ENCODE measurements at places on chromosomes 2 and 18.

GRCh38 chr2:118683460-118683859, 164.0 kb downstream of the EN1 start:
- DNase-seq, result no peak

DNA sequence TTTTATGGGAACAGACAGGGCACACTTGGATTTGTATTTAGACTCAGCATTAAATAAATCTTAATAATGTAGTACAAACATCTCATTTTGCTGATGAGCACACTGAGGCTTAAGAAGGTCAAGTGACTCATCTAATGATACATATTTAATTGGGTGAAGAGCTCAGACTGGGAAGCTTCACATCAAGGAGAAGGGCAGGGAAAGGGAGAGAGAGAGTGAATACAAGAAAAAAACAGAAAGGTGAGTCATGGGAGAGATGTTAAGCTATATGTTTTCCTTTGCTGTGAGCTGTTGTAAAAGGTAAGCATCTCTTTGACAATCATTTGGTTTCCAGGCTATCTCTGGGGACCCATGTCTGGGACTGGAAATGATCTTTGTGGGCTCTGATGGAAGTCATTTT, 277.8 kb downstream of the SETBP1 start:
- no peak for DNase-seq

DNA sequence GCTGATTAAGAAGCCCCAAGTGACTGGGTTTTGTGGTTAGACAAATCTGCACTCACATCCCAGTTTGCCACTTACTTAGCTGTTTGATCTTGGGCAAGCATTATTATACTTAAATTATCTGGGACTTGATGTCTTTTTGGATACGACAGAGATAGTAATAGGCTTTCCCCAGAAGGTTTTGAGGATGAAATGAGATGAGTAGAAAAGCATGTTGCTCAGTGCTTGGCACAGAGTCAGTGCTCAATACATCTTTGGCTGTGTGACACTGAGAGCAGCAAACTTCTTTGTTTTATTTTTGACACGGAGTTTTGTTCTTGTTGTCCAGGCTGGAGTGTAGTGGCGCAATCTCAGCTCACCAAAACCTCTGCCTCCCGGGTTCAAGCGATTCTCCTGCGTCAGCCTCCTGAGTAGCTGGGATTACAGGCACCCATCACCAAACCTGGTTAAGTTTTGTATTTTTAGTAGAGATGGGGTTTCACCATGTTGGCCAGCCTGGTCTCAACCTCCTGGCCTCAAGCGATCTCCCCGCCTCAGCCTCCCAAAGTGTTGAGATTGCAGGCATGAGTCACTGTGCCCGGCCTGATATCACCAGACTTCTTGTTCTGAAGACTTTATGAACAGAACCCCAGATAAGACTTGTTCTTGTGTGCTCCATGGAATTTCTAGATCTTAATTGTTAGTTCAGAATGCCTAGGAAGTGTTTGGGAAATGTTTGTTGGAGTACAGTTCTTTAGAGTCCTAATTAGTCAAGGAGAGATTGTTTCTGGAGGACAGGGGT, 521.2 kb downstream of the SLC4A3 start:
- no peak for DNase-seq

GRCh38 chr2:229634601-229635370, 79.6 kb downstream of the DNER start:
- DNase-seq, result no peak

DNA sequence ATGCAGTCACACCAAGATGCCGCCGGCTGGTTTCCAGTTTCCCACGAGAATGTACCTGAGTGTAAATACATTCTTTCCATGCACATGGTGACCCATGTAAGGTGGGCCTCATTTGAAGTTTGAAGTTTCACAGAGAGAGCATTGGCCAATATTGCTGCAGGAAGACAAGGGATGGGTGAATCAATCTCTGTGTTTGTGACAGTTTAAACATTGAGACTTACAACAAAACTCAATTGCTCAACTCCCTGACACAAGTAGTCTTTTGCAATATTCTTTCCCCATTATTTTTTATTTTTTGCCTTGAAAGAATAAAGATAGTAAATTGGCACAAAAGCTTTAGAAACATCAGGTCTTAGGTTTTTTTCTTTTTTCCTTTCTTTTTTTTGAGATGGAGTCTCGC, 5.1 kb downstream of the SERPINB2 start:
- no peak for DNase-seq

- DNase-seq, result no peak
These were observed 157.3 kb downstream of the MSH2 start for GRCh38 chr2:47560107-47560819.

DNA sequence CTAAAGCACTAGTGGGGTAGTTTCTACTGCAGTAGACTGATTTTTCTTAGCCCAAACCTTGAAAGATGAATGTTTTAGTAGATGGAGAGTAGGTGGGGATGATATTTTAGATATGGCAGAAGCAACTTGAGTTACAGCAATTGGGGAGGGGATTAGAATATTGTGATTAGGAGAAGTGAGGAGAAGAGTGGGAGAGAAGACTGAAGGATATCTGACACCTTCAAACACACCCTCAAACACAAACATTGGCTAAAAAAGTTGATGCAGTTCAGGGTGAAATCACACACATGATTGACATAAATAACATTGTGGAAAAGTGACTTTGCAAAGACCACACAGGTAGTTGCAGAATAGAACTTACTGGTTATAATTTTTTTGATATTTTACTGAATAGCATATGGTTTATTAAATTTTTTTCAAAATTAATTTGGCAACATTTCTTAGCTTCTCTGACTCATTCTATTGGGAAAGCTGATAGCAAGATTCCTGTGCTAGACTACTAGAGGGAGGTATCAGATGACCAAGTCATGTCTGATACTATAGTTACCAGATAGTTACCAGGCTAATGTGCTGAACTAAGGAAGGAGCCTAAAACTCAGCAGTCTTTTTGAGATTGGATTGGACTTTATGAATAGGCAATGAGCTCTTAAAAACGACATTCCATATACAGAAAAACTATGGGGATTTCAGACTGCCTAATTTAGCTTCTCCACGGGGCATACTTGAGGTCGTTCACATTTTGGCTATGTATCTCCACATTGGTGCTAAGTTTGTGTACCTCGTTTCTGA, 73.0 kb downstream of the ACTR3 start:
- no peak for DNase-seq

DNA sequence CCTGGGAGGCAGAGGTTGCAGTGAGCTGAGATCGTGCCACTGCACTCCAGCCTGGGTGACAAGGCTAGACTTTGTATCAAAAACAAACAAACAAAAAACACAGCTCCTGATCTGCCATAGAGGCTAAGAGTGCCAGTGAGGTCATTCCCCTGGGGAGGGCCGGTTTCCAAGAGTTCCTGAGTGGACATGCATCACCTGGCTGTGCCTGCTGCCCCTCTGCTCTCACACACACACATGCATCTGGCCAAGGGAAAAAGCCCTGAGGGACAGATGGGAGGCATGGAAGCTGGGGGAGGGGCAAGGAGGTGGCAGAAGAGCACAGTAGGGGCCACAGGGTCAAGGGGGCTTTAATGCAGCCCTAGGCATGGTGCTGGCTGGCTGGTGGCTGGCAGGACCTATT, 60.4 kb downstream of the ZBTB7C start:
- no peak for DNase-seq

- DNase-seq, result no peak
These were observed 55.2 kb downstream of the SH3BP4 start for GRCh38 chr2:235006986-235007385.

DNA sequence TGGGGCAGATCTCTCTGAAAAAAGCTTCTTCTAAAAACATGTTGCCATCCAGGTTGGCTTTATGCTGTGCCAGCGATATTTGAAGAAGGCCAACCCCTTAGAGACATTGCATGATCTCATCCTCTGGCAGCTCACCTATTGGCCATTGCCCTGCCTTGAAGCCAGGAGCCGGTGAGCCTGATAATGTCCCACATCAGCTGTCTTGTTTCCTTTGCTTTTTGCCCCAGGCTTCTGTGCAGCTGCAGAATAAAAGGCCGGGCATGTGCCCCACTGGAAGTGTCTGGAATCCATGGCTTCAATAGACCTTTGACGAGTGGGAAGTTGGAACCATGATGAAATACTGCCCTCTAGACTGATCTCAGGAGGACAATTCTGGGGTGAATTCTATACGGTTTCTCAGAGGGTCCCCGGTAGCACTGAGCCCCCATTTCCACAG, 523.5 kb upstream of the ZEB2 start:
- no peak for DNase-seq

- DNase-seq, result no peak
These were observed 118.4 kb downstream of the INO80D start for GRCh38 chr2:205967391-205968075.

GRCh38 chr2:16707014-16707623, 41.5 kb upstream of the CYRIA start:
- DNase-seq, result no peak

DNA sequence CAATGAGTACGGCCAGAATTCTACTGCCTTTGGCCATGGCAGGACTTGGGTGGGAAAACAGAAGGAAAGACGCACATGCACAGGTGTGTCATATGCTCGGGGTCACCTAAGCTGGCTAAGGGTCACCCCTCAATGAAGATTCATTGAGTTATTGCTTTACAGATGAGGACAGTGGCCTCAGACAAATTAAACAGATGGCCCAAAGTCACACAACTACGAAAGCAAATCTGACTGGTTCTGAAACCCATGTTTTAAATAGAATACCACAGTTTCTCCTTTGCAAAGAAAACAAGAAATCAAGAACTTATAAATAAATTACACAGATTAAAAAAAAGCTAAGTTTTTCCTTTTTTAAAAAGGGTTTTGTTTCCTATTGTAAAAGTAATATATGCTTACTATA, 70.5 kb downstream of the ID2 start:
- no peak for DNase-seq

DNA sequence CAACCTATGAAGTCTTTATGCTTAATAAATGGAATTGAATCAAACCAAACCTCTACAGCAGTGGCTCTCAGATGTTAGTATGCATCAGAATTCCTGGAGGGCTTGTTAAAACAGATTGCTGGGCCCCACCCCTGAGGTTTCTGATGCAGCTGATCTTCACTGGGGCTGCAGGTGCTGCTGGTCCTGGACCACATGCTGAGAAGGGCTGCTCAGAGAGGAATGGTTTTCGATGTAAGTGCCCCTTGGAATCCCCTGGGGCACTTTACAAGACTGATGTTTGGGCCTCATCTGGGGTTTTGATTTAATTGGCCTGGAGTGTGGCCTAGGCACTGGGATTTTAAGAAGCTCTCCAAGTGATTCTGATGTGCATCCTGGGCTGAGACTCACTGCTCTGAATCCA, 403.8 kb upstream of the HS6ST1 start:
- DNase-seq, result no peak

DNA sequence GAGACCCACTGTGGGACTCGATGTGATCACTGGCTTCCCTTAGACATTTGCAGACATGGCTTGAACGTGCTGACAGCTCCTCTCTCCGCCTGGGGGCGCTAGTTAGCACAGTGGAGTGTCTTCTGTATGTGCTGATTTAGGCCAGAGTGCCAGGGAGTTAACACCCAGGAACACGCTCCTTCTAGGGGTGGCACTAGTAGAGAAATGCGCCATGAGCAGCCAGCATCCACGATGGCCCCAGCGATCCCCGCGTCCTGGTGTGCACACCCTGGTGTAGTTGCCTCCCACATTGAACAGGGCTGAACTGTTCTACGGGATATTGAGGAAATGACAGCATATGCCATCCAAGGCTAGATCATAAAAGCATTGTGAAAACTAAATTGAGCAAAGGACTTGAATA, 11.4 kb upstream of the NMUR1 start:
- DNase-seq, result no peak

Data from stimulated activated CD8-positive, alpha-beta memory T cell treated with anti-CD3 and anti-CD28 coated beads, Interleukin-12 subunit alpha, Interleukin-12 subunit beta, amount 100 ng/mL, for 1 hour (primary cell).